T-cell (primary cell): ENCODE measurements at places on chromosomes 1 and 21. TPM values are rescaled to one million over a fixed set of nuclear protein-coding genes. Genes with fewer than 3 reads are reported as not detected.

- DNase-seq = no peak
Measured at GRCh38 chr1:50516056-50516455, 92.8 kb upstream of the DMRTA2 start.

GRCh38 chr1:181043025-181043888 lies 9.5 kb downstream of the MR1 start:
- no peak for DNase-seq

DNA sequence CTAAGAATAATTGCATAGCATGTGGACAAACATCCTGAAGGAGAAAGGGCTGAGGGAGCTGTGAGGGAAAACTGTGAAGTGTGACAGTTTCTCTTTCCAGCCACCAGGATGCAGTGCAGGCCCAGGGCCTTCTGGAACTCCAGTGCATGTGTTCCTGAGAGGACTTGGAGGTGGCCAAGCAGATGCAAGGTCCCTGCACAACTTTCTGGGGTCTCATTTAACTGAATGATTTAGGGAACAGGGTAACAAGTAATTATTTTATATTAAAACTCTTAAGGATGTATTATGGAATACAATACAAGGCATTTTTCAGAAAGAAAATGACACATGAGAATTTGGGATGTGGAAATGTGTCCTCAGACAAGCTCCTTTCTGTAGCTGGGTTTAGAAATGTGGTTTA lies 61.2 kb upstream of the MCOLN3 start:
- DNase-seq = peak; percentile 32

DNA sequence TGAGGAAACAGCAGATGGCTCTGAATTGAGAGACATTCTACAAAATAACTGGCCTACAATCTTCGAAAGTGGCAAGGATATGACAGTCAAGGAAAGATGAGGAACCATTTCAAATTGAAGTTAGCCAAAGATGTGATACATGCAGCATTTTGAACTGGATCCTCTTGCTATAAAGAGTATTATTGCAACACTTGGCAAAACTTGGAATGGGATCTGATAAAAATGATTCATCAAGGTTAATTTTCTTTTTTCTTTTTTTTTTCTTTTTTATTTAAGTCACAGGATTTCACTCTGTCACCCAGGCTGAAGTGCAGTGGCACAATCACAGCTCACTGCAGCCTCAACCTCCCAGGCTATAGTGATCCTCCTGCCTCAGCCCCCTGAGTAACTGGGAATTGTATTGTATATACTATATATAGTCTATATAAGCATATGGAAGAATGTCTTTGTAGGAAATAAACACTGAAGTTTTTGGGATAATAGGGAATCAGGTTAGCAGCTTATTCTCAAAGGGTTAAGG lies 49.8 kb upstream of the GJA8 start:
- DNase-seq = no peak

- DNase-seq = no peak
Measured at GRCh38 chr1:9213956-9214355, 20.6 kb upstream of the H6PD start.

DNA sequence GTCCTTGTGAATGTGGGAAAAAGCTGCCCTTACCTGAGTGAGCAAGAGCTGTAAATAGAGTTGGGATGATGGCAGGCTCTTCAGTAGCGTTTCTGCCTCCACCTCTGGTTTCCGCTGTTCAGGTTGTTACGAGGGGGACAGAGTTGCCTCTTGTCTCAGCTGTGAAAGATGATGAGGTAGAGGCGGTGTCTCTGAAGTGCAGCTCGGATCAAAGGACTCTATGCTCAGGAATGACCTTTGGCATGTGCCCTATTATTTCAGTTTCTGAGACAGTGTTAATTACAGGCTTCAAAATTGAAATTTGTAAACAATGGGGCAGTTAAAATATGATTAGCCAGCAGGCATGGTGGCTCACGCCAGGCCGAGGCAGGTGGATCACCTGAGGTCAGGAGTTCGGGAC lies 70.3 kb downstream of the VPS26C start:
- DNase-seq = no peak

DNA sequence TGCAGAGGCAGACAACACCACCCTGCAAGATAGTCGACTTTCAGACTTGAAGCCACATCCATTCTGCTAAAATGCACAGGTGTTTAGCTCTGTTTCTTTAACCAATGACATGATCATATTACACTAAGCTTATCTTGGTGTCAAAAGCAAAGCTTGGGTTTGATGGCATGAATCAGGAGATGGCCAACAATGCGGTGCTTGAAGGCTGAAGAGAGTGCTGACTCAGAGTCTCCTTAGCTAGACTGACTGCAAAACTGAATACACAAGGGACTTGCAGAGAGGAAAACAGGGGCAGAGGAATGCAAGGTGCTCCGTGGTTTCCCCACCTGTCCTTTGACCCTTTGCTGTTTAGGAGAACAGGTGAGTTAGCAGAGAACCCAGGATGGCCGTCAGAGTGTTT lies 262.6 kb downstream of the SIPA1L2 start:
- DNase-seq = no peak

- peak; percentile 68 for DNase-seq
Measured at GRCh38 chr1:27522432-27523336, 32.7 kb upstream of the WASF2 start.

DNA sequence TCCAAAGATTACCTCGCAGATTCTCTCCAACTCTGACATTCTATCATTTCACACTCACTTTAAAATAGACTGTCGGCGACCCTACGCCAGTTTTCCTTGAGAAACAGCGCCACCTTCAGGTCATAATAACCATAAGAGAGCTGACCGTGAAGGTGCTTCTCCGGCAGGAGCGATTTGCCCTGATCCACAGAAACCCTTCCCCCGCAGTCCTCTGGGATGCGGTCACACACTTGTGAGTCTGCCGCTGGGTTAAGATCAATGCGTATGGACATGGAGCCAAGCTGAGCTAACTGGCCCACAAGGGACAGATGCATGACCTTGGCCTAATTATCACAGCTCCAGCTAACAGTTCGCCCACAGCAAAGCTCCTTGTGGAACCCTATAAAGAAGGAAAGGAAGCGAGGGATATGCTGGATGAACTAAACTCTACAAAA lies 32.8 kb upstream of the IFNAR2 start:
- DNase-seq = peak; percentile 46

- DNase-seq = no peak
Measured at GRCh38 chr21:42613756-42614155, 39.7 kb upstream of the PDE9A start.

- no peak for DNase-seq
Measured at GRCh38 chr1:53946252-53947171, at the start of gene LRRC42. Gene LRRC42 (plus strand): TSS chr1:53946350. CDS start chr1:53952000, 5,650 bp downstream.

DNA sequence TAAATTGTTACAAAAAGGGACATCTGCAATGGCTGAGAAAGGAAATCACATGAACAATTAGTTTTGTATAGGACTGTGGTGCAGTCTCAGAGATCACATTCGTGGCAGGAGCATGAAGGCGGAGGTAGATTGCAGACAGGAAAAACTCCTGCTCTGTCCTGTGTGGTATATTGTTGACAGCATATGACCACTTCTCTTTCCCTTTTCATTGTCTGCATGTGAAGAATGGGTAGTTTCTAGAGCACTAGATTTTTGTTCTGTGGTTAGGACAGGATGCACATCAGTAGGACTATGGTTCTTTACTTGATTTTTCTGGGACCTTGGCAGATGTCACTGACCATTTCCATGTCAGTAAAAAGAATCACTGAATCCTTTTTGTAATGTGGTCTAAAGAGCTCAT lies 625.9 kb upstream of the PKN2 start:
- no peak for DNase-seq

- no peak for DNase-seq
Measured at GRCh38 chr1:86552376-86552775, 5.5 kb downstream of the CLCA4 start.

GRCh38 chr1:229064320-229065168 lies 206.4 kb upstream of the RAB4A start:
- DNase-seq = no peak

- no peak for DNase-seq
Measured at GRCh38 chr1:31570906-31571305, 5.4 kb upstream of the TINAGL1 start.

DNA sequence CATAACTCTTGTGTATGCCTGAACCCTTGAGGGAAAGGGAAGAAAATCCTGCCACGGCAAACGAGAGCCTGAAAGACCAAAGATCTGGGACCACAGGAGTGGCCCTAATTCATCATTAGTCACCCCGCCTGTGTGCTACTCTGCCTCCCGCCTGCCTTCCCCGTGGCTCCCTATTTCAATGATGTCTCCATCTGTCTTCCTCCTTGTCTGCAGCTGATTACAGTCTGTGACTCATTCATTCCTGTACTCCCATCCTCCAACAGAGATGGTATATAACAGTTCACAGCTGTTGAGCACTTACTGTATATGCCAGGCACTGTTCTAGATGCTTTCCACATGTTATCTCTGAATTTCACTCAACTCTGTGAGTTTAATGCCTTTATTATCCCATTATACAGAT lies 96.6 kb downstream of the SEC16B start:
- no peak for DNase-seq

DNA sequence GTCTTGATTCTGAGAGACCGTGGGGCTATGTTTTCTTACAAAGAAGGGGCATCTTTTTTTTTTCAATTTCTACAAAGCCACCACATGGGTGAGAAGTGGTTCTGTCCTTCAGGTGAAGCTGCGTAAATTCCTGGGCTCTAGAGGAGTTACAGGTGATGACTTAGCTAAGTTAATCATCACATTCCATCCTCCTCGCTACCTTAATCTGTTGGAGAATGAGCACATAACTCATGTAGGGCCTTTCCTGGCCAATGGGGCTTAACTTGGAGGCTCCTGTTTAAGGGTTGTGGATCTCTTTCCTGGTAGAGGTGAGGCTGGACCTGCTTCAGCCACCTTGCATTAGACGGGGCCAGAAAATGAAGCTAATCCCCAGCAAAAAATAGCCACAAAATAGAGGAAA lies 19.9 kb downstream of the REG4 start:
- no peak for DNase-seq

- no peak for DNase-seq
Measured at GRCh38 chr1:38744452-38745350, 114.9 kb downstream of the RRAGC start.

GRCh38 chr1:246041360-246041759 lies 465.7 kb downstream of the SMYD3 start:
- DNase-seq = no peak

GRCh38 chr1:199073166-199073565 lies 434.3 kb downstream of the PTPRC start:
- DNase-seq = no peak

DNA sequence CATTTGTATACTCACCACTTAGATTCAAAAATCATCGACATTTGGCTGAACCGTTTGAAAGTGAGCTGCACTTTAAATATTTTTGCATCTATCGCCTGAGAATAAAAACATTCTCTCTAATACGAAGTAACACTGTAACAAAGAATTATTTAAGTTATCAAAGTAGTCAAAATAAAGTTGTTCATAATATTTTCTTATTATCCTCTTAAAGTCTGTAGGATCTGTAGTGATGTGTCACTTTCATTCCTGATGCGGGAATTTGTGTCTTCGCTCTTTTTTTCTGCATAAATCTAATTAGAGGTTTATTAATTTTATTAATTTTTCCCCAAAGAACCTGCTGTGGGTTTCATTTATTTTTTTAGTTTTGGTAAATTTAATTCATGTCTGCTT lies 74.8 kb downstream of the ETS2 start:
- no peak for DNase-seq

- DNase-seq = no peak
Measured at GRCh38 chr1:10834770-10835412, 38.4 kb upstream of the CASZ1 start.

DNA sequence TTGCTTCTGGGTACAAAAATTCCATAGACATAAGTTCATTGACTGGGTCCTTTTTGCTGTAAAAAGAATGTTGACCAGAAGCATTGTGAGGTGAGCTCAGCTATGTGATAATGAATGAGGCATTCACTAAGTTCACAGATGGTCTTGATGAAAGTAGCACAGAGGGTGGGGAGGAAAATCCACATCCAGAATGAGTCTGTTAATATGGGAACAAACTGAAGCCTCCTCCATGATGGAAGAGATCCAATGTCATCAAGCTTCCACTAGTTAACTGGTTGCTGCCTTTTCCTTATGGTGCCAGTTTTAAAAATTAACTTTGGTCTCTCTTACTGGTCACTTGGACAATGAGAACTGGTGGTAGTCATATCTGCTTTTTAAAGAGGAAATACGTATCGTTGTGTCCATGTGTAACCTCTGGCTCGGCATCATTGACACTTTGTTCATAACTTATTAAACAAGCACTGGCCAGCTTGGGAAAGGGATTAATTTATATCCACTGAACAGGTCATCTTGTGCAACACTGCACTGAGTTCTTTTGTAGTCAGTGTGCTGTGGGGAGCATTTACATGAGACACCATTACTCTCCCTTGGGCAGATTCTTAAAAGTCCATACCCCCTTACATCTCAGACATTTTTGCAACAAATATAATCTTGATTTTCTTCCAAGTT lies 88.6 kb downstream of the ADAMTS1 start:
- no peak for DNase-seq

DNA sequence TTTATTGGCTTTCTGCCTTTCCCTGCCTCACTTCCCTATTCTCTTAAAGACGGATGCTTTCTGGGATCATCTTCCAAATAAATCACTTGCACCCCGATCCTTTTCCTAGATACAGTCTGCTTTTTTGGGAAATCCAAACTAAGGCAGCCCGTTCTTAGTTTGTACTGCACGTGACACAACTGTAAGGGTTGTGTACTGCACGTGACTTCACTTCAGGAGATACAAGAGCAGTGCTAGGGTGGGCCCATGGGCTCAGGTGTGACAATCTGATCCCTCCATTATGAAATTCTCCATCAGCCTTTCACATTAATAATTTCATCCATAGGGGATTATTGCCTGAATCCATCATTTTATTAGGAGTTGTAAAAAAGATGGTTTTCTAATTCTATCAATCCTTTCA lies 33.8 kb upstream of the SPOCD1 start:
- DNase-seq = no peak

DNA sequence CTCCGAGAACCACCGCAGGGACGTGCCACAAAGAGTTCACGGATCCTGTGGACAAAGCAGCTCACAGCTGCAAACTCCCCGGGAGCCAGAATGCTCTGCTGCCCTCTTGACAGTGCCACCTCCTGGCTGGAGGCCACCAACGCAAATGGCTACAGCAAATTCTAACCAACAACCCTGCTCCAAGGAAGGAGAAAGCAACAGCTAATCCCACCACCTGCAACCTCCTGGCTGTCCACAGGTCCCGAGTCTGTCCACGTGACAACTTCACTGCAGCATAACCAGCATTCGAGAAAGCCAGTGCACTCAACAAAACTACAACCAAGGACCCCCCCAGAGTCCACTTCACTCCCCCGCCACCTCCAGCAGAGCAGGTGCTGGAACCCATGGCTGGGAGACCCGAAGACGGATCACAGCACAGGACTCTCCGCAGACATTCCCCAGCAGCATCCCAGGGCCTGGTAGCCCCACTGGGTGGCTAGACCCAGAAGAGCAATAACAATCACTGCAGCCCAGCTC lies 17.3 kb downstream of the POFUT2 start:
- DNase-seq = no peak

GRCh38 chr1:53540604-53541262 lies 81.5 kb downstream of the DMRTB1 start:
- no peak for DNase-seq

Gene PTPRU
- total RNA-seq = 0.13 TPM

Gene LCE2C
- not detected for total RNA-seq

Gene KMO
- total RNA-seq = 0.70 TPM

Gene BACE2
- 0.57 TPM for total RNA-seq

Gene LCE3D
- total RNA-seq = not detected

Gene LRRC71
- not detected for total RNA-seq

Gene SYT14
- total RNA-seq = not detected

Gene INAVA
- 0.20 TPM for total RNA-seq
